Fibroblast of skin of left biceps (primary cell): ENCODE measurements at places on chromosomes 7 and 10.

DNA sequence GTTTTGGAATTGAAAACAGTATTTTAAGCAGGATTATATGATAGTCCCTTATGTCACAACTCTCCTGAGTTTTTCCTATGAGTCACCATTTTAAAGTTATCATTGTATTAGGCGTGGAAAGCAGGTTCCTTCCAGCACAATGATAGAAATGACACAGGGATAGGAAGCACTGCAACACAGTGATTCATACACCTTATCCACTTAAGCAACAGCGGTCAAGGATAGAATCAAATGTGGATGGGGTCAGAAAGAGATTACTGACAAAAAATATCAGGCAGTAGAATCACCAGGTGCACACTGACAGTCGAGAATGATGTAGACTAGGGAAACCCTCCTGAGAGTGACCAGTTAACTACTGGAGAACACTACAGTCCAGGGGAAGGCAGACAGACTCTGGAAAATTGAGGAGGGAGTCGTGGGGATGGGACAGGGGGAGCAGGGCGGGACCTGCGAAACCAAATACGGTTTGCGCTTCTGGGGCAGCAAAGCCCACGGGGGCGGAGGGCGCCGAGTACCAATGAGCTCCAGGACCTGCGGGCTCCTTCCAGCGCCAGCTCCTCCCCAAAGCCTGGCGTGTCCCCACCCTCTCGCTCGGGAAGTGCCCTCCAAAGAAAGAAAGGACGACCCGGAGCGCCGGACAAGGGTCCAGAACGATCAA is 479 bp downstream of the PNPLA8 start:
- DNase-seq = no peak

DNA sequence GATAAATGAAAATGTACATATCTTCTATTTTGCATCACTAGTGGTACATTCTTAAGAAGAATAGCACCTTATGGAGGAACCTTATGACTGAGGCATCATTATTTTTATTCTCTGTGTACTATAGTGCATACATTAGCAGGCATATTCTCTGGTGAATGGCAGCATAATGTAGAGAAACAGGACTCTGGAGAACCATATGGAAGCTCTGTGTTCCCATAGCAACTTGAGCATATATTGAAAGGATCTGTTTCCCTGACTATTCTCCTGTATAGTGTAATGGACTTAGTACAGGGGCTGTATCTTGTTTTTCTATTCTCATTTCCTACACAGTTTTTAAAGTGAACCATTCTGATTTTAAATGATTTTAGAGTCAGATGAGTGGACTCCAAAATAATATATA is 128.4 kb upstream of the SMIM30 start:
- no peak for DNase-seq

GRCh38 chr7:1218541-1219165 is 14.0 kb upstream of the UNCX start:
- DNase-seq = no peak

DNA sequence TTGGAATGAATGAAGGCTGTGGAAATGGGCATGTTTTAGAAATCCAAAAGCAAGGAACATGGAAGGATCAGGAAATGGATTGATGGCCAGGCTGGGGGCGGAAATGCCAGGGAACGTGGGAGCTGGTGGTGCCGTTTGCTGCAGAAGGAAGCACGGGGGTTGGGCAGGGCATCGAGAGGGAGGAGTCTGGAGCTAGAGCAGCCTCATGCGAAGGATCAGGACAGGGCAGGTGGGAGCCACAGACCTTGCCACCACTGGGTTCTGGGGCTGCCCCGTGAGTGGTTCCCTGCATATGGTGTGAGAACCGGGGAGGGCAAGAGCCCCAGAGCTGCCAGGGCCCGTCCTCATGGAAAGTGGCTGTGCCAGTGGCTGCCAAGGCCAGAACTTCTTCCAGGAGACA is 193.8 kb upstream of the ZNF32 start:
- DNase-seq = no peak

DNA sequence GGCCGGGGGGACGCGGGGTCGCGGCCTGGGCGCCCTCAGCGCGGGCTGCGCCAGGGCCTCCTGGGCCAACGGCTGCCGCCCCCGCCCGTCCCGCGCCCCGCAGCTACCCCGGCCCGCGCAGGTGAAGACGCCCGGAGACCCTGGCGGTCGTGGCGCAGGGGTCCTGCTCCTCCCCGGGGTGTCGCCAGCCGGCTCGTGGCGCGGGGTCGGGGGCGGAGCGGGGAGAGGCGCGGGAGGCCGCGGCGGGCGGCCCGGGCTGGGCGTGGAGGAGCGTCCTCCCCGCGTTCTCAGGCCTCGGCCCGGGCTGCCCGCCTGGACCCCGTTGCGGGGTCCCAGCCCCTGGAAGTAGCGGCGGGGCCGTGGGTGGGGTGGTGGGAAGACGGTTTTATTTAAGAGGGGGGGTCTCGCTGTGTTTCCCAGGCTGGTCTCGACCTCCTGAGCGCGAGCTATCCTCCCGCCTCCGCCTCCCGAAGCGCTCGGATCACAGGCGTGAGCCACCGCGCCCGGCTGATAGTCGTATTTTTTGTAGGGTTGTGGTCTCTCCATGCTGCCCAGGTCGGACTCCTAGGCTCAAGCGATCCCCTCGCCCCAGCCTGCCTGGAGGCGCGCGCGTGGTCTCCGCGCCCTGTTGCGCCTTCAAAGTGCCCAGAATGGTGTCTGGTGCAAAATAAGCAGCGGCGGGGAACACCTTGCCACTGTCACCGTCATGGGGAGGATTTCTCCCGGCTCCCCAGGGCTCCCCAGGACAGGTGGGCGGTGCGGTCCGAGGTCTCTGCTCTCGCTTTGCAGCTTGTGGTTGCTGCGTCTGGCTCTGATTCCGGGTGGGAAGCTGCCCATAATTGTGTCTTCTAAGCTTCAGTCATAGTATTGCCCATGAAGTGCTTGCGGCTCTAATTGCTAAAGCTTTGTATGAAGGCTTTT is 15.3 kb upstream of the SUN1 start:
- DNase-seq = no peak

- DNase-seq = no peak
Observed at GRCh38 chr10:128612195-128612594, 486.0 kb upstream of the MKI67 start.

GRCh38 chr10:17348011-17348500 is 106.3 kb downstream of the ST8SIA6 start:
- no peak for DNase-seq

- no peak for DNase-seq
Observed at GRCh38 chr10:60679388-60679990, 98.8 kb upstream of the CDK1 start.

DNA sequence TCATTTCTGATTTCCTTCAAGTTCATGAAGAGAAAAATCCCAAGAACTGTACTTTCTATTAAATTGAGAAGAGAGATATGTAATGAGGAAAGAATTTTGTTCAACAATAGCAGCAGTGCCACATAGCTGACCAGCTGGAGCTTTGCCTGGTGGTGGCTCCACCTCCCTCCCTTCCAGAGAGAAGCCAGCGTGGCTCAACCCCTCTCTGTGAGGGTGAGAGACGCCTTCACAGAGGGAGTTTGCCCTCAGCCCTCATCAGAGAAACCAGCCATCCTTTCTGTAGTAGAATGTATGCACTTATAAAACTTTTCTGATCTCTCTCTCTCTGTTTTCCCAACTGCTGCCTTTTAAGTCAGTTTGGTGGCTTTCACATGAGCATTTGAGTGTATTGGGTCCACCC is 20.5 kb upstream of the COL1A2 start:
- peak; percentile 88 for DNase-seq
